Metanephros (tissue), 2 donors: ENCODE measurements at places on chromosomes 3 and 15. TPM values are rescaled to one million over a fixed set of nuclear protein-coding genes. Genes with fewer than 3 reads are reported as not detected.

Gene GRK7
- not detected for total RNA-seq

Gene IMPG2
- total RNA-seq, result 0.70 TPM

Gene NR2E3
- 1.2 TPM for total RNA-seq

Gene A4GNT
- not detected for total RNA-seq

Gene OIP5
- total RNA-seq, result 6.4 TPM

Gene CPN2
- 0.12 TPM for total RNA-seq

Gene GLDN
- 0.99 TPM for total RNA-seq

Gene BTBD1
- 88.0 TPM for total RNA-seq
